ENCODE measurements at places on chromosomes 5 and 9.

GRCh38 chr9:108339251-108339650 lies 516.5 kb downstream of the ACTL7B start:
- DNase-seq = no peak

- DNase-seq = no peak
These were observed 1.5 kb downstream of the ZNF189 start for GRCh38 chr9:101400120-101400519.

DNA sequence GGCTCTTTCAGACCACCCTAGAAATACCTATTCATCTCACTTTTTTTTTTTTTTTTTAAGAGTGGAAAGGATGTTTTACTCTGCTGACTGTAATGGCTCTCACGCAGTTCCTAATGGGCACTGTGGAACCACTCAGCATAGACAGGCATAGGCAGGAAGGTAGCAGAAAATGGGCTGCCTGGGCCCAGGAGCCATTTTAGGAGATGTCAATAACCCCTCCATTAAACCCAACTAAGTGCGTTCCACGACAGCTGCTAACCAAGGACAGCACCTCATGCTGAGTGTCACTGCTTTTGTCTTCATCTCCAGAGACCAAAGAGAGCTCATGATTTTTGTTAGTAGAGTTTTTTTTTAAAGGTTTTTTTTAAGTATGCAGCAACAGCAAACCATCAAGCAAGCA lies 15.3 kb downstream of the MAP1B start:
- DNase-seq = no peak

DNA sequence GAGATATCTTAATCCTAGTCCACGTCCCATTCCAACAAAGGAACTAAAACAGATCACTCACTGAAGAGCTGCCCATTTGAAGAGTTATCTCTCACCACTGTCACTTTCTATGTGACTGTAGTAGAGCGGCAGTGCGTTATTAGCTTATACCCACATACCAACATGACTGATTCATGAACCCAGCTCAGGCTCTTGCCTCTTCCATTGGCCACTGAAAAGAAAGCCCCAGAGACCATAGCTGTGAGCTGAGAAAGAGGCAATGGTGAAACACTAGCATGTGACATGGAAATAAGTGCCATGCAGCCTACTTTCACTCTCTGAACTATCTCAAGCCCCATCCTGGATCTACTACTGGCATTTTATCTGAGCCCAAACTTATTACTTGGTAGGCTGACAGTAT lies 151.7 kb upstream of the MOCS2 start:
- no peak for DNase-seq

DNA sequence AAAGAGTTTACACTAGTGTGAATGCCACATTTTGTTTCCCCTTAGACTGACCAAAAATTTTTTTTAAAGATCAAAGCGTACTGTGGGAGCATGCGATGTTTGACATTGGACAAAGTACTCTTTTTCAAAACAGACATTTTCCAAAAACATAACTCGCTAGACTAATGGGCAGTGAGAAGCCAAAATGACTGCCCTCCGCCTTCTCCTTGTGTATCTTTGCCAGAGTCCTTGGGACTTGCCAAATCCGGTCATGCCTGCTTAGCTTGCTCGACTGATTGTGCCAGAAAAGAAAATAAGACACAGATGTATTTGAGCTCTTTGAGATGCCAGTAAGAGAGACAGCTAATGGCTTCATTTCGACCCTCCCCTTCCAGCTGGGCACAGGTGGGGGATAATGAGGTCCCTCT lies 157.5 kb downstream of the MAPKAP1 start:
- no peak for DNase-seq

DNA sequence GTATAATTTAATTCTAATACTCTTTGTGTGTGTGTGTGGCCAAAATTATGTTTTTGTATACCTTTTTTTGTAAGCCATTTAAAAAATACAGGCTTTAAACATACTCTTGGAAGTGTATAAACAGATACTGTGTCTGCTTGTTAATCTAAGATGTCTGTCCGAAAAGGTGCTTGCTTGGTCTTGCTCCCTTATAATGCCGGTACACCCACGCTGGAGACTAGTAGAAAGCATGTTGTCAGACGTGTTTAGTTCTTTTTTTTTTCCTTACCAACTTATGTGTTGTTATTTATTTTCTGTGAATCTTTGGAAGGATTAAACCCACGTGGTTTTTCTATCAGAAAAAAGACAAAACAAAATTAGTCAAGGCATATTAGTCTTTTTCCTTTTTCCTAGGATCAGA lies 9.5 kb downstream of the GAPVD1 start:
- DNase-seq = no peak

DNA sequence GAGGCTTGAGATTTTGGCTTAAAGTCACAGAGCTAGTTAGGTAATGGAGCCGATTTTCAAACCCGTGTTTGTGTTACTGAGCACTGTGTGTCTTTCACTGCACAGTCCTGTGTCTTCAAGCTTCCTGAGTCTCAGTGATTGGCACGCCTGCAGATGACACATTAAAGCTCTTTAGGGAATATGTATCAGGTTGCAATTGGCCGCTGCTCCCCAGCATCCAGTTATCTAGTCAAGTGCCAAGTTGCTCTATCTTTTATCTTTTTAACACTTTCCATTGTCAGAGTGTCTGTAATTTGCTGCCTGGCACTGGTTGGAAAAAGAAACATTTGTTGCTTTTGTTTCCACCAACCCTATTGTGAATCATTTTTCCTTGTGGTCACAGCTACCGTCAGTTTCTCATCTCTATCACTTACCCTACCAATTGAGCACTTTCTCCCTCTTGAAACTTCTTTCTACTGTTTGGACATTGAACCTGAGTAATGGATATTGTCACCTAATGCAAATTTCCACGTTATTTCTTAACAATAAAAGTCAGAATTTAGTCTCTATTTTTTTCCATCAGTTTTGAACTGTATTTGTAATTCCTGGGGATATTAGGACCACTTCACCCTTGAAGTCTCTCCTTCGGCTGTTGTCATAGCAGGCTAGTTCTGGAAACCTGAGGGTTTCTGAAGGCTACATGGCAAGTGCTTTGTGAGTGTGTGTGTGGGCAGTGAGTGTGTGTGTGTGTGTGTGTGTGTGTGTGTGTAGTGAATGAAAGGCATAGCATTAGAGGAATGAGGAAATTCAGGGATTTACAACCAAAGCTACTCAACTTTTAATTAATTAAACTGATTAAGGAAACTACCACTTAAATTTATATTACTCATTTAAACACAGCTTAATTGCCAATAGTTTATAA lies 274.3 kb downstream of the ISL1 start:
- DNase-seq = no peak

DNA sequence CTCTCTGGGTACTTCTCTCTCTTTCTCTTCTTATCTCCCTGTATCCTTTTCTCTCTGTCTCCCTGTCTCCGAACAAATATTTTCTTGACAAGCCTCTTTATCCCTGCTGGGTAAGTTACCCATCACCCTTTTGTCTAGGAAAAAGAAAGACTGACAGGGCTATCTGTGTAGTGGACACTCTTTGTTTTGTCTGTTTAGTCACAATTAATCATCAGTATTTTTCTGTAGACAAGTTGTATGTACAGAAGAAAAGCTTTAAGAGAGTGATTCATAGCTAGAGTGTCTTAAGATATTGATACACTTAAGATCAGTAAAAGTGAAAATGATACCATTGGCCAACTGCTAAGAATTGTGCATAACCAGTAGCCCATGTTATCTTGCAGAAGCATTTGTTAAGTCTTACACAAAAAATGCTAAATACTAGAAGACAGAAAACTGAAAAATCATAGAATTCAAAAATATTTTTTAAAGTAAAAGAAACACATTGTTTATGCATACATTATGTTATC lies 1043.8 kb upstream of the EDIL3 start:
- DNase-seq = no peak

DNA sequence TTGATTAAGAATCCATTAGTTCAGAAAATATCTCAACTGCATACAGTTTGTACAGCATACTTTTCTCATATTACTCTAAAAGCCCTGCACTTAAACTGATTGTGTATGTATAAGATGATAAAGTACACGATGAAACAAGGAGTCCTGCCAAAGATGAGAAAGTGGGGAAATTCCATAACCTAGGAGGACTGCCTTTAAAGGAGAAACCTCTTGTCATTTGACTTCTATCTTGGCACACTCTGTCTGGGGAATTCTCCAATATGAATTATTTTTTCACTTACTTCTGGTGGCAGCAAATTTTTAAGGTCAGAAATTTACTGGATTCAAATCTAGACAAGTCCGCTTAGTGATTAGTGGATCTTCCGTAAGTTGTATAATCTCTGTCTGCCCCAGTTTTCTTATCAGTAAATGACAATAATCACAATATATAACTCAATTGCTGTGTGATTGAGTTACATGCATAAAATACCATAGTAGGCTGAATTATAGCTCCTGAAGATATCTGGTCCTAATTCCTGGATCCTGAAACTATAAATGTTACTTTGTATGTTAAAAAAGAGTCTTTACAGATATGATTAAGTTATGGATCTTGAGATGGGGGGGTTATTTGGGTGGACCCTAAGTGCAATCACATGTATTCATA lies 17.0 kb upstream of the ISOC1 start:
- no peak for DNase-seq

DNA sequence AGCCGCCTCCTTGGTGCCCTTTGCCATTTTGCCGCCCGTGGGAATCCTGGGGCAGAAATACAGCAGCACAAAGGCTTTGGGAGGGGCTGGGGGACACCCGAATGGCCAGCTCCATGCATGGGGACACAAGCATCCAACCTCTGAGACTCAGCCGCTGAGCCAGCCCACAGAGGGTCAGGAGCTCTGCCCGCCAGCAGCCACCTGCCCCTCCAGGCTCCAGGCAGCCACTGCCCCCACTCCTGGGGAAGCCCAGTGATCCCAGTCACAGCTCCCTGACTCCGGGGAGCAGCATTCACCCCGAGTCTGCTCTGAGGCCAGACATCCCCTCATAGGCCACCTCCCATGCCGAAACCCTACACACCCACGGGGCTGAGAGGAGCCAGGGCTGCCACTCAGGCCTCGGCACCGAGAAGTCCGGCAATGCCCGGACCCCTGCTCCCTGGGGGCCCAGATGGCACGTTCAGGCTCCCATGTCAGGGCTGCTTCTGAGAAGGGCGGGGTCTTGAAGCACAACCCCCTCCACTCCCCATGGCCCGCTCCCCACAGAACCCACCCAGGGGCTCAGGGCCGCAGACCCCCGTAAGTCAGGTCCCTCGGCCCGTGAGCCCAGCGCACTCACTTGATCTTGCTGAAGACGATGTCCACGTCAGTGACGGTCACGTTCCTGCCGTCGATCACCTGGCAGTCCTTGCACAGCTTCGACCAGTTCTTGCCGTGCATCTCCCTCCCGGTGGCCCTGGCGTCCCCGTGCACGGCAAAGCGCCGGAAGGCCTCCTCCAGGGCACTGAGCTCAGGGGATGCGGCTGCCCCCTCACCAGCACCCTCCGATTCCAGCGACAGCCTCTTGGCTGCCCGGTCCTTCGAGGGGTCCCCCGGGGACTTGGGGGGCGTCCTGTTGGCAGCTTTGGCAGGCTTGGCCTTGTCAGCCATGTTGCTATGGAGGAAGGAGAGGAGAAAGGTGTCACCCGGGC lies 15.7 kb downstream of the TPPP start:
- no peak for DNase-seq

GRCh38 chr5:71925608-71926091 lies 181.6 kb upstream of the MAP1B start:
- DNase-seq = no peak

- no peak for DNase-seq
These were observed 4.2 kb downstream of the CARNMT1 start for GRCh38 chr9:75023846-75024245.

DNA sequence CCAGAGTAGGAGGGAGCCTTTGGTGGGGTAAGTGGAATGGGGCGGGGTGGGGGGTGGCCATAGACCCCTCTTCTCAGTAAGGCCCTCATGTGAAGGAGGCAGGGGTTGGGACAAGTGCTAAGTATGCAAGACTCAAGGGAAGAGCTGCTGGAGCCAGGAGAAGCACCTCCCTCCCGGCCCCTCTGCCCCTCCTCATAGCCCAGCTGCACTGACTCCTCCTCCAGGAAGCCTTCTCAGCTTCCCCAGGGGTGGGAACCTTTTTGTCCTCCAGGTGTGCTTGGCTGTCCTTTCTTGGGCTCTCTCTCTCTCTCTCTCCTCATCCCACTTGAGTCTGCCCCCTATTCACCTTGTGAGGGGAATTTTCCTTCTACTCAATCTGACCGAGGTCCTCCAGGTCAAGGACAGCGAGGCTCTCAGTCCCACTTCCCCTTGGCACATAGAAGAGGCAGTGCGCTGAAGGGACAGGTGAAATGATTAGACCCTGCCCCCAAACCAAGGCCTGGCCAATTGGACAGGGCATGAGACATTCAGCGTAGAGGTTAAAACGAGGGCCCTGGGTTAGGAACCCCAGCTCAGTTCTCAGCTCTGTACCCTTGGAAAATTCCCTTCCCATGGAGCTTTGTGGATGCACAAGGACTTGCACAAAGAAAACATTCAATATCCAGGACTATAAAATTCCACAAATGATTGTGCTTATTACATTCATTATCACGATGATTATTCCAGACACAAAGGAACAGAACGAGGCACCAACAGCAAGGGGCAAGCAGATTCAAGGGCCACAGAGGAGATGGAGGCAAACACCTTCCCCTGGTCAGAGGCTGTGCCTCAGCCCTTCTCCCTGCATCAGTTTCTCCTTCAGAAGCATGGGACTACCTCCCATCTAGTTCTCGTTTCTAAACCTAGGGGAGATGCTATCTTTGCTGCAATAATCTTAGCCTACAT lies 45.6 kb upstream of the IL17B start:
- no peak for DNase-seq

DNA sequence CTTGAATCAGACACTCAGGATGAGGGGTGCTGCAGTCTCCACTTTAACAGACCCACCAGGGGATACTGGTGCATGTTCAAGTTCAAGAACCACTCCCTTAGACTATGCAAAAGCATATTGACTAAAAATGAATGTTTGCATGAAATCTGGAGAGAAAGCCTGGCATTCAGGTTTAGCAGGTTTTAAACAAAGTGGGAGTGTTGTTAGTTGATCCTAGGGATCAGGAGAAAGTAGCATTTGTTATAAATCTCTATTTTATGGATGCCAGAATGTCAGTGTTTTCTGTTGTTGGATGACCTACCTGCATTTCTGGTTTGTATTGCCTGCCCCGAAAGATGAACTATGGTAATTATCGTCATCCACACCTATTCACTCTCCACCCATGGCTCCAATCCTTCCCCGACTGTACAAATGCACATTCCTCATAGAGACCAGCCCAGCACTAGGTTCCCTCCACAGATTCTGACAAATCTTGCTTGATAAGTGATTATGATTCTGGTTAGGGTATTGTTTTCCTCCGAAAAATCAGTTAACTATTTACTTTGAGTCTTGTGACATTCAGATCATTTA lies 17.2 kb downstream of the TMEM252 start:
- DNase-seq = no peak

GRCh38 chr5:133732536-133732935 lies 120.2 kb upstream of the FSTL4 start:
- DNase-seq = no peak

GRCh38 chr5:124764992-124765611 lies 18.7 kb upstream of the ZNF608 start:
- no peak for DNase-seq
